ENCODE measurements at places on chromosomes 4 and X.
A peak's percentile ranks its signal among the peaks of the same experiment; 100 is the strongest.

- no peak for DNase-seq
Measured at GRCh38 chrX:41913476-41913875, 9.9 kb downstream of the CASK start.

GRCh38 chr4:17468619-17469221 lies 43.2 kb downstream of the QDPR start:
- no peak for DNase-seq

GRCh38 chr4:2451036-2451520 lies 17.8 kb upstream of the RNF4 start:
- no peak for DNase-seq

GRCh38 chrX:40158036-40158706 lies 60.4 kb upstream of the BCOR start:
- no peak for DNase-seq

DNA sequence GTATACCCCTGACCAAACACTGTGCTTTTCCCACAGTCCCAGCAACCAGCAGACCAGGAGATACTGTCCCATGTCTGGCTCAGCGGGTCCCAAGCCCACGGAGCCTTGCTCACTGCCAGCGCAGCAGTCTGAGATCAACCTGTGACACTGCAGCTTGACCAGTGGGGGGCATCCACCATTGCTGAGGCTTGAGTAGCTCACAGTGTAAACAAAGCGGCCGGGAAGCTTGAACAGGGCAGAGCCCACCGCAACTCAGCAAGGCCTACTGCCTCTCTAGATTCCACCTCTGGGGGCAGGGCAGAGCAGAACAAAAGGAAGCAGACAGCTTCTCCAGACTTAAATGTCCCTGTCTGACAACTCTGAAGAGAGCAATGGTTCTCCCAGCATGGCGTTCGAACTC lies 58.1 kb downstream of the SLC10A6 start:
- DNase-seq, result no peak

DNA sequence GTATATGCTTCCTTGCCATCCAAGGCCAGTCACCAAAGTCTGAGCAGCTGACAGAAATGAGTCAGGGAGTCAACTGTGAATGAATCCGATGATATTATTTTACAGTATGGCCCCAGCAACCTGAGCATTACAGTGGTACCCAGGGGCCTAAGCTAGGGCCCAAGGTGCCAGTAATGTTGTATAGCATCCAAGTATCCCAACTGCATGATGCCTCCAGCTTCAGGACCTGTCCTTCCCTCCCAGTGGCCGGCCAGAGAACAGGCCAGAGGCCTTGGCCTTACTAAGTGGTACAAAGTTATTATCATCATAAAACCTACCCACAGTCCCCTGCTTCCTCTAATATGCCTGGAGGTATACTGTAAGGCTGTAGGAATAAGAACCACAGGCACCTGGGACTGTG lies 79.9 kb downstream of the RFC1 start:
- no peak for DNase-seq

- no peak for DNase-seq
Measured at GRCh38 chr4:105994061-105994460, 98.8 kb downstream of the NPNT start.

GRCh38 chr4:152539556-152540292 lies 3.8 kb upstream of the FBXW7 start:
- DNase-seq, result no peak

DNA sequence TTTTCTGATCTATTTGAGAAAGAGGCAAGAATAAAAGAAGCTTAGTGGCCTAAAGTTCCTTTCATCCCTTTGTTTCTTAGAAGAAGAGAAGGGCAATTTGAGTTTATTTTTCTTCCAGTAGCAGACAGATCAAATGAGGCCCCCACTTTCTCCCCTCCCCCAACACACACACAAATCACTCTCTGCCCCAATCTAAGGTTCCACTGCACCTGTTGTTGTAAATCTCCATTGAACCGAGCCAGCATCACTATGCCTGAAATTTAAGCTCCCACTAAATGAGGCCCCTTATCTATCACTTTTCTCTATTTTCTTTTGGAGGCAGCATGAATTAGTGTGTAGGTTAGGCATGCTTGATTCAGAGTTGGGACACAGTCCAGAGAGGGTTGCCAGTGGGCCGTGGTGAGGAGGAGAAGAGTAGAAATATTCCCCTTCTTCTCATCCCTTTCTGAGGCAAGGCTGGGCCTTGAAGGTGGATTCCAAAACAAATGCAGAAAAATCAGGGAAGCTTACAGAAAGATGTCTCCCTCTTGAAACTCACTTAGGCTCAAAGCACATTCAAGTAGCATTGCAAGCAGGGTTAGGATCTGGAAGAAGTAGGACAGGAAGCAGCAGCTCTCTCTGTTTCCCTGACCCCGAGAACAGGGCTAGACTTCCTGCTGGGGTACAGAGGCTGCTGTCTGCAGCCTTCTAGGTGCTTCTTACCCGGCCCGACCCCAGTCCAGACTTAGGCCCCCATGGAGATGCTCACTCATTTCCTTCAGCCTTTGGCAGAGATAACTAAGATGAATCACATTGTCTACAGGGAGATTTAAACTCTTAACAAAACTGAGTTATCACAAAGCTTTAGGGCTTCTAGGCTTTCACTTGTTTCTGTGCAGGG lies 70.7 kb downstream of the RASL11B start:
- no peak for DNase-seq

DNA sequence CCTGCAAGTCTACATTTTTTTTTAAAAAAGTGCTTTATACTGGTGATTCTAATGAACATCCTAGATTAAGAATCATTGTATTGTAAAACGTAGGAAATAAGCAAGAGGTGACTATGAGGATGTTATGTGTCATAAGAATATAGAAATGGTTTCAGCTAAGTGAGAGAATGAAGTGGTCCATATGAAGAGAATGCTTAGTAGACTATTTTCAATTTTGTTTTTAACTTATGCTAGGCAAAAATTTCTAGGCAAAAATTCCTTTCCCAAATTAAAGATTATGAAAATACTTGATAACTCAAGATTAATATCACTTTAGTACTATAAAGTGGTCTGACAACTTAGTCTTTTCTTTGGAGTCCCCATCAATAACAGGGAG lies 825 bp downstream of the DYNLT3 start:
- no peak for DNase-seq

GRCh38 chr4:98446499-98447375 lies 185.6 kb downstream of the RAP1GDS1 start:
- DNase-seq, result peak; percentile 19

DNA sequence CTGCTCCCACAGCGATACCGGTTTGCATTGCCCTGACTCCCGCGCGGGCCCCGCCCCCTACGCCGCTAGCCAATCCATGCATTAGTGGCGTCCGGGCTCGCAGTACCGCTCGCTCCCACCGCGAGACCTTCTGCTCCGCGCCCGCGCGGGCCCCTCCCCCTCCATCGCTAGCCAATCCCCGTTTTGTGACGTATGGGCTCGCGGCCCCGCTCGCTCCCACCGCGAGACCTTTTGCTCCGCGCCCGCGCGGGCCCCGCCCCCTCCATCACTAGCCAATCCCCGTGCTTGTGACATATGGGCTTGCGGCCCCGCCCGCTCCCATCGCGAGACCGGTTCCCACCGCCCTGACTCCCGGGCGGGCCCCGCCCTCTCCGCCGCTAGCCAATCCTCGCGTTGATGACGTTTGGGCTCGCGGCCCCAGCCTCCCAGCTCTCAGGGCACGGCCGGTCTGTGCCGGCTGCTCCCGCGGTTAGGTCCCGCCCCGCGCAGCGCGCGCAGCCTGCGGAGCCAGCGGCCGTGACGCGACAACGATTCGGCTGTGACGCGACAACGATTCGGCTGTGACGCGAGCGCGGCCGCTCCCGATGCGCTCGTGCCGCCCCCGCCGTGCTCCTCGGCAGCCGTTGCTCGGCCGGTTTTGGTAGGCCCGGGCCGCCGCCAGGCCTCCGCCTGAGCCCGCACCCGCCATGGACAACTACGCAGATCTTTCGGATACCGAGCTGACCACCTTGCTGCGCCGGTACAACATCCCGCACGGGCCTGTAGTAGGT lies at the start of gene EMD:
Gene EMD (plus strand): TSS at position 497 of the 770 bp plus-strand sequence. CDS start 190 bp downstream, at position 687.
- peak; percentile 86 for DNase-seq

GRCh38 chr4:24514808-24515207 lies 69.5 kb downstream of the DHX15 start:
- no peak for DNase-seq

DNA sequence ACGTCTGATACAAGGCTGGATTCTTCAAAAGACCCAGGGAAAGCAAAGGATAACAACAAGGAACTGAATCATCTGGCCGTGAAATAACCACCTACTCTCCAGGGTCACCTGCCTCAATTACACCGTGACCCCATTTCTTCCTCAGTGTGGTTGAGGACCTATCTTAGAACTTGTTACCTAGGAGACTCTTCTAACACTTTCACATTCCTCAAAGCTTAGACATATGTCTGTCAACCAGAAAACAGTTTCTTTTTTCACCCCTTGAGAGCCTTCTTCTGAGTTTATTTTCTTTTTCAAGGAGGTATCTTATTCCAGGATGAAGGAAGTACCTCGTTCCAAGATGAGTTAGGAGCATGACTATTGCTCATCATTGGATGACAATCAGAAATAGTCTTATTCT lies 337.8 kb downstream of the ARHGAP24 start:
- DNase-seq, result no peak

DNA sequence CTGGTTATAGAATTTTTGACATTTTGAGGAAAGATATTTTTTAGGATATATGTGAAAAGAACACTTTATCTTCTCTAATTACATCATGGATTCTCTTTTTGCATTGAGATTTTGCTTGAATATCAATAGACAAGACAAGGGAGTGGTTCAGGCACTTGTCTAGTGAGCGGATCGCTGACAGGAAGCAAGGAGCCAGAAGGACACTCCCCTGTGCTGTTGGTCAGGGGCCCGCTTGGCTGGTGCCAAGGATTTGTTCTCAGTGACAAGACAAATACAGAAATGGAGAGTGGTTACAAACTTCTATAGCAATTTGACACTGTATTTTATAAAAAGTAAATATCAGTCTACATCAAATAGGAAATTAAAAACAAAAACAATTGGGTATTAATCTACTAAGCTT lies 60.0 kb downstream of the SLC9B1 start:
- no peak for DNase-seq

DNA sequence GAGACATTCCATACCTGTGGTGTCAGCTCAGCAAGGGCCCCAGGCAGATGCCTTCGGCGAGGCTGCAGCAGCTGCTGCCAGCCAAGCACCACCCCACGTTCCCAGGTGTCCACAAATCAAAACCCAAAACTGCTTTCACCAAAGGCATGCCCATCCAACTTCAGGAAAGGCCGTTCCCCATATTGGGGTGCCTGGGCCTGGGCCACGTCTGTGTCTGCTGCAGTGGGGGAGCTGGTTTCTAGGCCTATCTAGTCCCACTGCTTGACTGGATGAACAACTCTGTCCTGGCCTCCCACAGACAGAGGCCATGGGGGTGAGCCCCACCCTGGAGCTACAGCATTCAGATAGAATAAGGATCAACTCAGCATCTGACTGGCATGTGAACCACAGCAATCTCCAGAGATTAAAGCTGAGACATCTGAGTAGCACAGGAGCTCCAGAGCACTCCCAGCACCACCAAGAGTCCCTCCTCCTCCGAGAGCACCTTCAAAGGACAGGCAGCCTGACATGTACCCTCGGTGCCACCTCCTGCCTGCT lies 37.0 kb downstream of the NAT8L start:
- no peak for DNase-seq

DNA sequence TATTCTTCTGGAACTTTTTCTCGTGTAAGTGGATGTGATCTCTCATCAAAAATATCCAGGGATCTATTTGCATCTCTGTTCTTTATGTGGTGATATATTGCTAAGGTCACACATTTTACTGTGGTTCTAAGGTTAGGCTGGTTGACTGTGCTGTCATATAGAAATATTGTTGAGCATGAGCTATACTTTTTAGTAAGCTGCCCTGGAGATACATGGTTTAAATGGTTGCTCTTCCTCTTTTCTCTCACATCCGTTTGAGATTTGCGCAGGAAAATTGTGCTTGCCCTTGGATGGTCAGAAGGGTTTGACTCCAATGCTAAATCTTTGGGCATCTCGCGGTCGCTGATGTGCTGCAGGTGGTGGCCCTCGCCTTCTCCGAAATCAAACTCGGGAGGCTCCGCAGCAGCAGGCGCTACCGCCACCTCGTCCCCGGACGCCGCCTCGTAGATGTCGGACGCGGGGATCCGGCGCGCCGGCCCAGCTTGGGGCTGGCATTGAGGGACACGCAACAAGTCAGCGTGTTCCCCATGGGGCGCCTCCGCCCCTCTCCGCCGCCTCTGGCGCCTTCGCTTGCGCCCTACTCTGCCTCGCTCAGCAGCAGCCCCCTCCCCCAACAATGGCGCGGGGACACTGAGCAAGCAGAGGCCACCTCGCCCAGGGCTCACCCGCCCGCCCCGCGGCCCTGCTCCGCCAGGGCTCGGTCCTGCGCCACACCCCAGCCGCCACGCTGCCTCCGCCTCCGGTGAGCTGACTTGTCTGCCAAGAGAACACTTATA lies 154.5 kb downstream of the MSN start:
- DNase-seq, result peak; percentile 2
